ENCODE measurements at places on chromosomes 13 and 19.

- peak; percentile 17 for DNase-seq
Measured at GRCh38 chr13:49840266-49840665, 47.8 kb upstream of the KPNA3 start.

GRCh38 chr13:79549355-79550106 lies 68.6 kb downstream of the NDFIP2 start:
- no peak for DNase-seq

GRCh38 chr13:77896536-77896935 lies 22.1 kb downstream of the EDNRB start:
- DNase-seq, result no peak

DNA sequence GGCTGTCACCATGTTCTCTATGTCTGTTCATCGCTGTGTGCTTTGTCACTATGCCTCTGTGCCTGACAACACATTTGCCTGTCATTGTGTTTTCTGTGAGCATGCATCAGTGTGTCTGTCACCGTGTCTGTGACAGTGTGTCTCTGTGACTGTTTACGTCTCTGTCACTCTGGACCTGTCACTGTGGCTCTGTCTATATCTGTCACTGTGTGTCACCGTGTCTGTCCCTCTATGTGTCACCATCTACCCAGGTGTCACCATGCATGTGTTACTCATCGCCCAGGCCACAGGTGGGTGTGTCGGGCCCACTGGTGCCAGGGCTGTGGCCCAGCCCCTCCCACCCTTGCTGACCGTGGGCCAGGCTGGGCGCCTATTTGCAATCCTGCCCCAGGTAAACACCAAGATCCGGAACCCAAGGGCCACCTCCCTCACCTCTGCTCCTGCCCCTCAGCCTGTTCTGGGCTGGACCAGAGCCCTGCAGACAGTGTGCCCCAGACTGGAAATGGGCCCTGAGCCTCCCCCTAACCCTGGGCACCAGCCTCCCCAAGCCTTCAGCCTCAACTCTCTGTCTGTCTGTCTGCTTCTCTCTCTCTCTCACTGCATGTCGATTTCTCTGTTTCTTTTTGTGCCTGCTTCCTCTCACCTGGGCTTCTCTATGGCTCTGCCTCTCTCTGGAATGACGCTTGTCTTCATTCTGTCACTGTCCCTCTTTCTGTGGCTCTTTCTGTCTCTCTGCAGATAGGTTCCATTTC lies 7.7 kb downstream of the IRF2BP1 start:
- no peak for DNase-seq

GRCh38 chr13:110107568-110108347 lies 199.2 kb downstream of the COL4A1 start:
- DNase-seq, result no peak

DNA sequence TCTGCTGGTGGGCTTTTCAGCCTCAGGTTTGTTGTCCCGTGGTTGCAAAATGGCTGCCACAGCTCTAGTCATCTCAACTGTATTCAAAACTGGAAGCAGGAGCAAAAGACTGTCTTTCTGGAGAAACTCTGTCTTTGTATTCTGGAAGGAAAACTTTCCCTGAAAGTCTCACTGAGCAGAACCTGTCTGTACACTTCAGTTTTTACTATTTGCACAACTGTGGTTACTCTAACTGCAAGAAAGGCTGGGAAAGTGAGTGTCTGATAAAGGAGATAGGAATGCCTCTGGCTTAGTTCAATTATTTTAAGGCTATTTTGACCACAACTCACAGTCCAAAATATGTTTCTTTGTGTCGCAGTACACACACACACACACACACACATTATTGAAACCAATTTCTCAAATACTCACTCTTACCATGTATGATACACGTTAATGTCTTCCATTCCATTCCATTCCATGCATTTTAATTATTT lies 49.7 kb upstream of the EHD2 start:
- DNase-seq, result no peak

DNA sequence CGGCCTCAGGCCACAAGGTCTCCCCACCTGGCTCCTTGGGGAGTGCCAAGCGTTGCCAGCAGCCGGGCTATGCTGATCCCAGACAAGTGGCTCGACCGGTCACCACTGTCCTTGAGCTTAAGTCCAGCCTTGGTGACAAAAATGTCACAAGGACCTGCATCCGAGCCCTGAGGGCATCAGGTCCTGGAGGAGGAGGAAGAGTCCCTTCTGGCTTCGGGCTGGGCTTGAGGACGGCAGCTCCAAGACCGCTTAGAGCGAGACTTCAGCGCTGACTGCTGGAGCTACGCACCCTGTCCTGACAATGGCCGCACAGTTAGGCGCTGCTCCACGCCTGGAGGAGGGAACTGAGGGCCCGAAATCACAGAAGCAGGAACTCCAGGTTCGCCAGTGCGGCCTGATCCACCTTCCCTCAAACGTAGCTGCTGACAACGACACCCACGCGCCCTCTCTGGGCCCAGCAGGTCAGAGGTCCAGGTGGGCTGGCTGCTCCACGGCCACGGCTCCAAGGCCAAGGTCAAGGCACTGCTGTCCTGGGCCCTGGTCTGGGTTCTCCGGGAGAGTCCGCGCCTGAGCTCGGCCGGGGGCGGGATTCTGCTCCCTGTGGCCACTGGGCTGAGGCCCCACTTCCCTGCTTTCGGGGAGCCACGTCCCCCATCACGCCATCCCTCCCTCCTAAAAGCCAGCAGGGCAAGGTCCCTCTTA lies 7.0 kb downstream of the SBNO2 start:
- no peak for DNase-seq

DNA sequence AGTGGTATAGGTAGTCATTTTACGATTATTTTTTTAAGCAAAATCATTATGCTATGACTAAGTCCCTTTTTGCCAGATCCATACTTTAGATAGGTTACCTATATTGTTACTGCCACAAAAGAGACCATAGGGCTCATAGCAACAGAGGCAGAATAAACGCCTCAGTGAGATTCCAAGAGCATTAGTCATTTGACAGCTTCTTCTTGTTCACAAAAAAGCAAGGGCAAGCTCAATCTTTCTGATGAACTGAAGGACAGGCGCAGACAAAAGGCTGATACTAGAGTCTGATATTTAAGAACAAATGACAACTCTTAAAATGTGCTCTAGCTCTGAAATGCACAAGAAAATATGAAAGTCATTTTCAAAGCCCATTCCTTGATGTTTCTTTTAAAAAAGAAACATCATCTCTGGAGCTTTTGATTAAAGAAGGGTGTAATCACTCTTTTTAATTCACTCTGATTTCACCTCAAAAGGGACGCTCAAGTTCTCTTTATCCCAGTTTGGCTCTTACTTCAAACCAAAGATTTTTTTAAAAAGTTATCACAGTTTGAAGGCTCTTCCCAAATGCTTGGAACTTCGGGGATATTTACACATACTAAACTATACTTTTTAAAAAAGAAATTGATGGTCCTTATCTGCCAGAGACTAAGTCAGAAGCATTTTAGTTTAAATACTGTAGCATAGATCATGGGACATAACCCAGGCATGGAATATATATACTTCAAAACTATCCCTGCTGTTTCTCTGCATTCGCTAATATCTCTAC lies 187.2 kb downstream of the EFNB2 start:
- DNase-seq, result no peak

DNA sequence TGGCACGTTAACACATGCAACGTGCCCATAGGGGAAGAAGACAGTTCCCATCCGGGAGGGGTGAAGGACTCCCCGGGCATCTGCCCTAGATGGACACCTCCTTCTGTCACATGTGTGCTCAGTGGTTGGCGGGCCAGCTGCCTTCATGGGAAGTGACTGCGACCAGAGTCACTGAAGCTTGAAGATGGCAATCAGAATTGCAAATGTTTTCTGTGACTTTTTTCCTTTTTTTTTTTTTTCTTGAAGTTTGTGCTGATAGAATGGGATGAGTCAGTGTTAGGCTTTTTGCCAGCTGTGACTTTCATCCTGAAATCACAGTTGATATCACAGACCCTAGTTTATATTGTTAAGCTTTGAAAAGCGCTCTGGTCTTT lies 109.2 kb upstream of the MCF2L start:
- no peak for DNase-seq

Data from suppressor macrophage (primary cell).